ENCODE measurements at places on chromosomes 16 and 17.

DNA sequence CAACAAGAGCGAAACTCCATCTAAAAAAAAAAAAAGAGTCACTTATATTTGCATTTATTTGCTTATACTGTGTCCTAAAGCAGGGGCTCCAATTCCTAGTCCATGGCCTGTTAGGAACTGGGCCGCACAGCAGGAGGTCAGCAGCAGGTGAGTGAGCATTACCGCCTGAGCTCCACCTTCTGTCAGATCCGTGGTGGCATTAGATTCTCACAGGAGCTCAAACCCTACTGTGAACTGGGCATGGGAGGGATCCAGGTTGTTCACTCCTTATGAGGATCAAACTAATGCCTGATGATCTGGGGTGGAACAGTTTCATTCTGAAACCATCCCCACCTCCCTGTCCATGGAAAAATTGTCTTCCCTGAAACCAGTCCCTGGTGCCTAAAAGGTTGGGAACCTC lies 24.9 kb downstream of the ITGB3 start:
- peak; percentile 69 for DNase-seq

- DNase-seq: no peak
Measured at GRCh38 chr17:81685108-81685507, 1.3 kb downstream of the HGS start.

DNA sequence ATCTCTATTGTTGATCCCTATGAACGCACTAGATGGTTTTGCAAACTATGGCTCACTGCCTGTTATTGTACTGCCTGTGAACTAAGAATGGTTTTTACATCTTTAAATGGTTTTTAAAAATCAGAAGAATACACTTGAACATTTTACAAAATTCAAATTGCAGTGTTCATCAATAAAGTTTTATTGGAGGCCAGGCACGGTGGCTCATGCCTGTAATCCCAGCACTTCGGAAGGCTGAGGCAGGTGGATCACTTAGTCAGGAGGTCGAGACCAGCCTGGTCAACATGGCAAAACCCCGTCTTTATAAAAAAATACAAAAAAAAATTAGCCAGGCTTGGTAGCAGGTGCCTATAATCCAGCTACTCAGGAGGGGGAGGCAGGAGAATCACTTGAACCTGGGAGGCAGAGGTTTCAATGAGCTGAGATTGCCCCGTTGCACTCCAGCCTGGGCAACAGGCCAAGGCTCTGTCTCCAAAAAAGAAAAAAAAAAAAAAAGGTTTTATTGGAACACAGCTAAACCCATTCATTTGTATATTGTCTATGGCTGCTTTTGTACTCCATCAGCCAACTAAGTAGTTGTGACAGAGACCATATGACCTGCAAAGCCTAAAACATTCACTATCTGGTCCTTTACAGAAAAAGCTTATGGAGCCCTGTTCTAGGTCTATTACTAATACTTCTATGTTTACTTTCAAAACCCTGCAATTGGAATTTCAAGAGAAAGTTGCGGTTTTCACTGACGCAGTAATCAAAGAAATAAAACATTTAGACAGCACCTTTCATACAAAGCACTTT lies 18.9 kb downstream of the IKZF3 start:
- DNase-seq: no peak

GRCh38 chr16:88761830-88762229 lies 23.2 kb downstream of the PIEZO1 start:
- no peak for DNase-seq

DNA sequence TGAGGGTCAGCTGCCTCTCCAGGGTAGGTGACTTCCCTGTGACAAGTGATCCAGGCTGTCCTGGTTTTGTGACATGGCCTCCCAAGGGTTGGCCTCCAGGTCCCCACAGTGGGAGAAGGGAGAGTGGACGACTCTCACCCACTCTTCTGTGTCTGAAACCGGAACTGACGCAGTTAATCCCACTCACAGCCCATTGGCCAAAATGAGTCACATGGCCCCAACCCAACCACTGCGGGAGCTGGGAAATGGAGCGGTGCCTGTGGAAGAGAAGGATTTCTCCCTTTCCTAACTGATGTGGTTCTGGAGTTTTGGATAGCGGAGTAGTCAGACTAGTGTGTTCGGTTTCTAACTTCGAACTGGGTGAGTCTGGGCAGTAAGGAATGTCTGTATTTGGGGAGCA lies 79.4 kb downstream of the ABCC6 start:
- DNase-seq: no peak

- DNase-seq: no peak
Measured at GRCh38 chr17:76558198-76559095, 18.6 kb downstream of the PRCD start.
